RWPE2 (cell line): ENCODE measurements at places on chromosomes 4 and X.

GRCh38 chr4:128068918-128069317 is 7.8 kb downstream of the LARP1B start:
- H3K27me3 ChIP-seq, result no peaks in the 10 kb centered on the region
- H3K4me1 ChIP-seq, result peaks cover 3% of the 10 kb centered on the region
- DNase-seq, result no peak
- H3K36me3 ChIP-seq, result no peaks in the 10 kb centered on the region
- no peak overlapping the region for H3K27ac ChIP-seq

DNA sequence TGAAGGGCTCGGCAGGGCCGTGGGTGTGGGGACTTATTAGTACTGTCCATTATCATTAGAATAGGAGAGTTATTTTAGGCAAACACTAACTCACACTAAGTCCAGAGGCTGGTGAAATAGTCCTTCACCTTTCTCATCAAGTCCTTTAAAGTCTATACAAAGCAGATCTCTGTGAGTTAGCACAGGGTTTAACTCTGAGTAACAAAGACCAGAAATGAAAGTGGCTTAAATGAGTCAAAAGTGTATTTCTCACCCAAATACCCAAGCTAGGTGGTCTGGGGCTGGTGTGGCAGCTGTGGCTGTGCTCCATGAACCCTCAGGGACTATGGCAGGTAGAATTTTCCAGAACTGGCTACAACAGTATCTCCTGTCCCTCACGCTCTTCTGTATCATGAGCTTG is 263.2 kb downstream of the BCOR start:
- H3K27me3 ChIP-seq, result no peaks in the 10 kb centered on the region
- no peak for DNase-seq
- no peaks in the 10 kb centered on the region for H3K36me3 ChIP-seq

GRCh38 chr4:88489100-88489761 is 32.3 kb downstream of the HERC5 start:
- no peak overlapping the region for H3K27ac ChIP-seq
- no peak overlapping the region for H3K4me3 ChIP-seq
- no peaks in the 10 kb centered on the region for H3K36me3 ChIP-seq
- no peaks in the 10 kb centered on the region for H3K4me1 ChIP-seq
- no peaks in the 10 kb centered on the region for H3K27me3 ChIP-seq

DNA sequence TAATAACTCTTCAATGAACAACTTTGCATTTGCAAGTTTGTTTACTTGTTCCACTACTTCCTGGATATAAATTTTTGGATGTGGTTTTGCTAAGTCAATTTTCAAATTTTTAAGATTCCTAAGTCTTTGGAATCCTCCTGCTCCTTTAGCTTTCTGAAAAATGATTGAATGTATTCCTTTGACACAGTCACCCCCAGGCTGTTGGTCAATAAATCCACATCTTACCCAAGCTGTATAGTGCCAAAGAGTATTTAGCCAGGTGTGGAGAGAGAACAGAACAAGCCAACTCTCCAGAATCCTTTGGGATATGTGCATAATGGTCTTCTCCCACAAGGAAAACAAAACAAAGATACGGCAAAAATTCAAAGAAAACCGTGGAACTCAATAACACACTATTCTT is 56.9 kb upstream of the INTU start:
- no peak for DNase-seq
- no peak overlapping the region for H3K27ac ChIP-seq
- H3K27me3 ChIP-seq, result no peaks in the 10 kb centered on the region
- H3K36me3 ChIP-seq, result no peaks in the 10 kb centered on the region
- H3K4me3 ChIP-seq, result no peak overlapping the region

GRCh38 chr4:3176367-3177229 is 72.4 kb upstream of the MSANTD1 start:
- H3K27me3 ChIP-seq, result no peaks in the 10 kb centered on the region
- DNase-seq, result no peak
- no peak overlapping the region for H3K4me3 ChIP-seq

DNA sequence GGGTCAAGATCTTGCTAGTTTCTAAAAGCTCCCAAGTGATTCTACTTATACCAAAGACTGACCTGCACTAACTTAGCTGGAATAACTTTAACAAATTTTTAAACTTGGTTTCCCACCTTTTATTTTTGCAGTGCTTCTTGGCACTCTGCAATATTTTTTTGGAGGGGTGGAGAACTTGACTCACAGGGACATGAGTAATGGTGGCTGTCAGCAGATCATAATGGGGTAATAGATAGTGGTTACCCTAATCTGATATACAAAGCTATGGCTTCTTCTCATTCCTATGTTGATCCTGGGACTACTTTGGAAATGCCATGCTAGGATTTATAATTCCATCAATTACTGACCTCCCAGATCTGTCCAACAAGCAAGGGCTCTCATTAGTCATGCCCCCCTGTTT is 295.7 kb downstream of the GPAT3 start:
- no peaks in the 10 kb centered on the region for H3K36me3 ChIP-seq
- H3K27me3 ChIP-seq, result no peaks in the 10 kb centered on the region
- DNase-seq, result no peak
- no peaks in the 10 kb centered on the region for H3K4me1 ChIP-seq
- H3K4me3 ChIP-seq, result no peak overlapping the region
- no peak overlapping the region for H3K27ac ChIP-seq

- no peak overlapping the region for H3K27ac ChIP-seq
- DNase-seq, result peak; percentile 49
- H3K27me3 ChIP-seq, result no peaks in the 10 kb centered on the region
- H3K4me1 ChIP-seq, result no peaks in the 10 kb centered on the region
- no peaks in the 10 kb centered on the region for H3K36me3 ChIP-seq
Measured at GRCh38 chr4:73573794-73574528, 46.3 kb downstream of the RASSF6 start.

DNA sequence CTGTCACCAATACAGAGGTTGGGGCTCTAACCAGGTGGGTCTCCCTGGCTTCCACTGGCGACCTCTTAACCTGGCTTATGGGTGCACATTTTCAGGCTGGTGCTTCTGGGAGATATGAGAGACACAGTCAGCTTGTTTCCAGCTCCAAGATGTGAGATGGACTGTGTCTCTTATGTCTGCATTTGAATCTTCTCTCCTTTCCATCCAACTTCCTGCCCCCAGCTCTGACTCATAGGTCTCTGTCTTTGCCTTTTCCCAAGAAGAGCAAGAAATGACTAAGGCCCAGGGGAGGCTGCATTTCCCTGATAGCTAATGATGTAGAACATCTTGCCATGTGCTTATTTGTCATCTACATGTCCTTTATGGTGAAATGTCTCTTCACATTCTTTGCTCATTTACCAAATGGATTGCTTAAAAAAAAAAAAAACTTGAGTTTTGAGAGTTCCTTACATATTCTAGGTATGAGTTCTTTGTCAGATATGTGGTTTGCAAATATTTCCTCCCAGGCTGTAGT is 3.2 kb upstream of the UXT start:
- no peak for DNase-seq
- H3K4me1 ChIP-seq, result no peaks in the 10 kb centered on the region
- peaks cover 11% of the 10 kb centered on the region for H3K36me3 ChIP-seq
- no peaks in the 10 kb centered on the region for H3K27me3 ChIP-seq
- H3K27ac ChIP-seq, result peak overlapping the region; percentile 48
- H3K4me3 ChIP-seq, result no peak overlapping the region

- H3K27me3 ChIP-seq, result no peaks in the 10 kb centered on the region
- H3K4me1 ChIP-seq, result no peaks in the 10 kb centered on the region
- H3K27ac ChIP-seq, result no peak overlapping the region
- no peak overlapping the region for H3K4me3 ChIP-seq
Measured at GRCh38 chr4:150329373-150329772, 251.1 kb downstream of the DCLK2 start.

- no peak for DNase-seq
- no peaks in the 10 kb centered on the region for H3K4me1 ChIP-seq
Measured at GRCh38 chrX:140799216-140799615, 89.7 kb downstream of the LINC00632 start.

DNA sequence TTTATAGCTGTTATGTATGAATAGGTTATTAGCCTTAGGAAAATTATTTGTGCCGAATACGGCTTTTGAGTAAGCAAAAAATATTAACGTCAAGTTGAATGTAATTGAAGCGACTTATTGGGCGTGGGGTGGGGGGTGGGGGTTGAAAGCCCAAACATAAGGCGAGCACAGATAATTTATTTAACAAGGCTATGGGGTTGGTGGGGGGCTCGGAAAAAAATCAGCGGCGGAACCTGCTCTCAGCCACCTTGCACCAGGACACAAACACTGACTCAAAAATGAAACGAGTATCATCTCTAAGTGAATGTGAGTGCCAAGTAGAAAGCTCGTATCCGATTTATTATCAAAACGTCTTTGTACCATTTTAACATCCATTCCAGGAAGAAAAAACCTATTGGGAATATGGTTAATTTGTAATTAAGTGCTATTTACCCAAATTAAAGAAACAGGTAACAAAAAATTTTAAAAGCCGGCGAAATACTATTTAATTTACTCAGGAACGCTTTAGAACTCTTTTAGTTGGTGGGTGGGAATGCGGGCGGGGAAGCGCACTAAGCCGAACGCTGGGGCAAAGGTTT is 902 bp upstream of the LARP1B start:
- no peaks in the 10 kb centered on the region for H3K36me3 ChIP-seq
- peak overlapping the region; percentile 87 for H3K4me3 ChIP-seq

DNA sequence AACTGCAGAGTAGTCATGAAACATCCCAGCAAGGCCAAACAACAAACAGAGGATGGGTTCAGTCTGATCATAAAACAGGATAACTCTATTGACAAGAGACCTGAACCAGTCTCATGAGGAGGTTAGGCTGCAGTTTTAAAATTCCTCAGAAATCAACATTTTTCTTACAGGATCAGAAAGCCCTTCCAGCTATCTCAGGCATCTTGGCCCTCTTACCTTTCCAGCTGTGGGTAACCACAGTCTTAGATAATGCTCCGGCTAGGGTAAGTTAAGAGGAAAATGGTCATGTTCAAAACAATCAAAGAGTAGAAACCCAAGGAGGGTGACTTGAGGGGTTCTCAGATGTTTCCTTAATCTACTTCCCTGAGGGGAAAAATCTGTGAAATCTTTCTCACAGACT is 5.1 kb downstream of the CTSO start:
- no peaks in the 10 kb centered on the region for H3K36me3 ChIP-seq
- H3K4me3 ChIP-seq, result no peak overlapping the region
- peaks cover 10% of the 10 kb centered on the region for H3K4me1 ChIP-seq

- peak overlapping the region; percentile 58 for H3K4me3 ChIP-seq
- DNase-seq, result no peak
Measured at GRCh38 chr4:182449930-182450439, 206.8 kb downstream of the TENM3 start.

- no peaks in the 10 kb centered on the region for H3K4me1 ChIP-seq
- no peak overlapping the region for H3K27ac ChIP-seq
- no peaks in the 10 kb centered on the region for H3K27me3 ChIP-seq
- H3K4me3 ChIP-seq, result no peak overlapping the region
Measured at GRCh38 chr4:126973201-126973600, 659.6 kb upstream of the INTU start.

GRCh38 chr4:86092684-86093083 is 267.2 kb downstream of the MAPK10 start:
- no peak for DNase-seq
- H3K27ac ChIP-seq, result no peak overlapping the region
- no peaks in the 10 kb centered on the region for H3K27me3 ChIP-seq
- H3K36me3 ChIP-seq, result no peaks in the 10 kb centered on the region

DNA sequence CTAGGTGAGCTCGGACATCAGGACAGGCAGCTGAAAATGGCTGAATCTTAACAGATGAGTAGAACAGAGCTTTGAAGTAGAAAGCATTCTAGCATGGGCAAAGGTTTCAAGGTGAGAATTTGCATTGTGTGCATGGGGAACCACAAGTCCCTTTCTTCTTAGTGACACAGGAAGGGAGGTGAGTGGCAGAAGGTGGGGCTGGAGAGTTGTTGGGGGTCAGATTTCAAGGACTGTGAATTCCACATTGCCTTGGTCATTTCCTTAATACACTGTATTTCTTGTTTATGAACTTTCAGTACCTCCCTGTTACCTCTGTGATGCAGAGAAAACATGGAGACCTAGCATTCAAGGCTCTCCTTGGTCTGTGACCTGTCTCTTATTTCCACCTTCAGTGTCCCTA is 4.1 kb downstream of the APEX2 start:
- H3K4me3 ChIP-seq, result no peak overlapping the region
- no peak for DNase-seq
- peaks cover 21% of the 10 kb centered on the region for H3K4me1 ChIP-seq
- H3K27ac ChIP-seq, result peak overlapping the region; percentile 23
- peaks cover 34% of the 10 kb centered on the region for H3K36me3 ChIP-seq
- H3K27me3 ChIP-seq, result no peaks in the 10 kb centered on the region

DNA sequence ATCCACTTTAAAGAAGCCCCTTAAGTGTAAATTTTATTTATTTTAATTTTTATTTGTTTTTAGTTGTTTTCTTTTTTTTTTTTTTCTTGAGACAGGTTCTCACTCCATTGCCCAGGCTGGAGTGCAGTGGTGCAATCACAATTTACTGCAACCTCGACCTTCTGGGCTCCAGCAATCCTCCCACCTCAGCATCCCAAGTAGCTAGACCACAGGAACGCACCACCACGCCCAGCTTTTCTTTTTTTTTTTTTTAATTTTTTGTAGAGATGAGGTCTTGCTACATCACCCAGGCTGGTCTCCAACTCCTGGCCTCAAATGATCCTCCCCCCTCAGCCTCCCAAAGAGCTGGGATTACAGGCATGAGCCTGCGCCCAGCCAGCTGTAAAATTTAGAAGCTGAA is 6.0 kb downstream of the SAT1 start:
- H3K36me3 ChIP-seq, result peaks cover 24% of the 10 kb centered on the region
- no peak for DNase-seq
- no peak overlapping the region for H3K4me3 ChIP-seq
- H3K27ac ChIP-seq, result no peak overlapping the region
- peaks cover 11% of the 10 kb centered on the region for H3K4me1 ChIP-seq
- no peaks in the 10 kb centered on the region for H3K27me3 ChIP-seq

GRCh38 chr4:52846502-52846901 is 15.6 kb upstream of the RASL11B start:
- no peaks in the 10 kb centered on the region for H3K36me3 ChIP-seq
- H3K27ac ChIP-seq, result no peak overlapping the region
- no peak overlapping the region for H3K4me3 ChIP-seq
- DNase-seq, result no peak
- H3K27me3 ChIP-seq, result no peaks in the 10 kb centered on the region
- H3K4me1 ChIP-seq, result no peaks in the 10 kb centered on the region

DNA sequence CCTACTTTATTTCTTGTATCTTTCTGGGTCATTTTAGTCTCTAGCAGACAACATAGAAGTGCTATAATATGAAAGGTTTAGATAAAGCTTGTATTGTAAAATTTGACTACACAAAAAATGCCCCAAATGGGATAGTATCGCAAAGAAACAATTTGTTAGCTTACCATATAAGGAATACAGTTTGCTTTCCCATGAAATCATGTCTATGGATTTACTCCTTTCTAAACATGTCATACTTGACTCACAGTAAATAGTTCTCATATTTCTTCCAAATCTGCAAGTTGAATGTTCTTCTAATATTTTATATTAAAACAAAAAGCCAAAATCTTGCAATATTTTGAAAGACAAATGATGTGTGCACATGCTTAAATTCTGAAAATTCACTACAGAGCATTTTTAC is 103.9 kb downstream of the PPA2 start:
- H3K4me3 ChIP-seq, result no peak overlapping the region
- DNase-seq, result no peak
- no peak overlapping the region for H3K27ac ChIP-seq
- no peaks in the 10 kb centered on the region for H3K27me3 ChIP-seq
